Stimulated activated CD4-positive, alpha-beta T cell treated with anti-CD3 and anti-CD28 coated beads, Interleukin-12 subunit alpha, Interleukin-12 subunit beta, amount 100 ng/mL, for 24 hours (primary cell): ENCODE measurements at places on chromosomes 5 and 9.
A peak's percentile ranks its signal among the peaks of the same experiment; 100 is the strongest.

GRCh38 chr5:52150501-52150900 lies 637.2 kb upstream of the ITGA1 start:
- DNase-seq = no peak

- no peak for DNase-seq
Observed at GRCh38 chr9:68720656-68721313, 15.7 kb downstream of the PIP5K1B start.

- DNase-seq = no peak
Observed at GRCh38 chr9:110047955-110048402, 160.0 kb downstream of the C9orf152 start.

DNA sequence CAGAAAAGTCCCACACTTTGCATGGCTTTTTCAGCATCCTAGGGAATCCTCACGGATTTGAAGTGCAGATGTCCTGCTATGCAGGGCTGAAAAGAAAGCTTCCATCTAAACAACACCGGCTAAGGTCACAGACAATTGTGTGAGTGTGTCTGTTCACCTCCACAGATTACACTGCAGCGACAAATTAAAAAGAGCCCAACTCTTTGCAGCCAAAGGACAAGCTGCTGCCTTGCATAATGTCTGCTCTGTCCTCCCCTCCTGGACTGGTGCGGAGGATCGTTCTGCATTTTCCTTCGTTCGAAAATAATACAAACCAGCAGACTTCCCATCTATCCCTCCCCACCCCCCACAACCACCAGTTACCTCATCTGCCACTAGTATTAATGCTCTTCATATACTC lies 169.1 kb downstream of the MED27 start:
- DNase-seq = no peak

DNA sequence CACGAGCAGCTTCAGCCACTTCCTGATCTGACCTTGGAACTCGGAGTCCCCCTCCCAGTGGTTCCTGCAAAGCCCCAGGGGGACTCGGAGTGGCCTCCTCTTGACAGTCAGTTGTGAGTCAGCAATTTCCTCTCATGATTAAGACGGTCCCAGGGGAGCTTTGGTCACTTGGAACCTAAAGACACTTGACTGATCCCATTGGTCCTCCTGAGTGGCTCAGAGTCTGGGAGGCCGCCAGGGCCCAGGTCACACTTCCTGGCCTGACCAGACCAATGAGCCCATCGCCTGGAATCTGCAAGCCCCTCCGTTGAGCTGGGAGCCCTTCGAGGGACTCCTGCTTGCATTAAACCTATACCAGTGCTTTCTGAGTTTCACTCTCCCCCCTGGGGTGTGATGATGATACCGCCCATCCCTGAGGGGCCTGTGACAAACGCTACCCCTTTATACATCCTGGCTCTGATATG lies 29.1 kb downstream of the TSPAN17 start:
- no peak for DNase-seq

DNA sequence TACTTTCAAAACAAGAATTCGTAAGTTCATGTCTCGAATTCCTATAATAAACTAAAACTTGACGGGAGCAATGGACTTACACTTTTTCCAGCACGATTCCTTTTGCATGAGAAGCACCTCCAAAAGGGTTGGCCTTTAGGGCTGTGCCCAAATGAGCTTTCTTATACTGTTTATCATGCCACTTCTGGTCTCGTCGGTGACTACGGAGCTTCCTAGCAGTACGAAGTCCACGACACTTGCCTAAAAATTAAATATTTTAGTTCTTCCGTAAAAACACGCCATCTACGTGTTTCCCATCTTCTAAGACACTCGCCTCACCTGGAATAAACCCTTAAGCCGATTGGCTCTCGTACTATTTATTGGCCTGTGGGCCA lies 554 bp downstream of the RPS23 start:
- DNase-seq = no peak

DNA sequence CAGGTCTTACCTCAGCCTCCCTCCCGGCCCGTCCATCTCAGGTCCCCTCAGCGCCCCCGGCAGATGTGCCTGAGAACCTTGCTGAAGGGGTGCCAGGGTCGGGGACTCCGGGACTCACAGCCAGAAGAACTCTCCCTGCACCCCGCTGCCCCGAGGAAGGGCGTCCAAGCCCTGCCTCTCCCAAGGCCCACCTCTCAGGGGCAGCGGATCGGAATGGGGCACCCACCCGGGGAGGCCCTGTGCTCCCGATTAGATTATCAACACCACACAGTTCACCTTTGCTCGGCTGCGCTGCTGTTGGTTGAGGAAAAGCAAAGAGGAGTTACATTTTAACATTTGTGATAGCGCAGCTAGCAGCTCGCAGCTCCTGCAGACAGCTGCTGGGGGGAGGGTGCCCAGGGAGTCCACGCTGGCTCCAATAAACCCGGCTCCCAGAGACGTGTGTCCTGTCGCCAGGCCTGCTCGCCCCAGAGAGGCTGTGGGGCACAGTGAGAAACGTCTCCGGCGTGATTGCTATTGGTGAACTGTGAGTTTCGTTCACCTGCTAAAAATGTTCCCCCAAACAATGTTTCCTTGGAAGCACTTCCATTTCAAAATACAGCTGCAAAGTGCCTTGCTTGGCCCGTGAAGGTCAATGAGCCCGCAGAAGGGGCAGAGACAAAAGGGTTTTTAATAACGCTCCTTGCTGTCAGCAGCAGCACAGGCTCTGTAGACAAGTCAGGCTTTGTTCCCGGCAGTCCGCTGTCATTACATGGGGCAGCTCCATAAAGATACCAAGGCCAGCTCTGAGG lies 18.6 kb upstream of the SLC6A19 start:
- DNase-seq = no peak

DNA sequence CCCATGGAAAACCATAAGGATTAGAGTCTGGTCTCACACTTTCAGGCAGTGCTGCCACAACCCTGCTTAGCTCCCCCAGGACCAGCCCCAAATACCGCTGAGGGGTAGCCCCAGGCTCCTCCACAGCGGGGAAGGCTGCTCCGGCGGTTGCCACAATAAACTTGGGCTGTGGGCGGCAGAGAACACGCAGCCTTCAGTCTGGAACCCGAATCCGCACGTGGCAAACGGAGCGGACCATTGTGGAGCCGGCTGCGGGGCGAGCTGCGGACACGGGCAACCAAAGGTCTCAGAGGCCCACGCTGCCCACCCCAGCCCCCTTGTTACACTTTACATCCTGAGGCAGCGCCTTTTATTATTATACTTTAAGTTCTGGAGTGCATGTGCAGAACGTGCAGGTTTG lies 37.3 kb upstream of the C9orf72 start:
- no peak for DNase-seq

DNA sequence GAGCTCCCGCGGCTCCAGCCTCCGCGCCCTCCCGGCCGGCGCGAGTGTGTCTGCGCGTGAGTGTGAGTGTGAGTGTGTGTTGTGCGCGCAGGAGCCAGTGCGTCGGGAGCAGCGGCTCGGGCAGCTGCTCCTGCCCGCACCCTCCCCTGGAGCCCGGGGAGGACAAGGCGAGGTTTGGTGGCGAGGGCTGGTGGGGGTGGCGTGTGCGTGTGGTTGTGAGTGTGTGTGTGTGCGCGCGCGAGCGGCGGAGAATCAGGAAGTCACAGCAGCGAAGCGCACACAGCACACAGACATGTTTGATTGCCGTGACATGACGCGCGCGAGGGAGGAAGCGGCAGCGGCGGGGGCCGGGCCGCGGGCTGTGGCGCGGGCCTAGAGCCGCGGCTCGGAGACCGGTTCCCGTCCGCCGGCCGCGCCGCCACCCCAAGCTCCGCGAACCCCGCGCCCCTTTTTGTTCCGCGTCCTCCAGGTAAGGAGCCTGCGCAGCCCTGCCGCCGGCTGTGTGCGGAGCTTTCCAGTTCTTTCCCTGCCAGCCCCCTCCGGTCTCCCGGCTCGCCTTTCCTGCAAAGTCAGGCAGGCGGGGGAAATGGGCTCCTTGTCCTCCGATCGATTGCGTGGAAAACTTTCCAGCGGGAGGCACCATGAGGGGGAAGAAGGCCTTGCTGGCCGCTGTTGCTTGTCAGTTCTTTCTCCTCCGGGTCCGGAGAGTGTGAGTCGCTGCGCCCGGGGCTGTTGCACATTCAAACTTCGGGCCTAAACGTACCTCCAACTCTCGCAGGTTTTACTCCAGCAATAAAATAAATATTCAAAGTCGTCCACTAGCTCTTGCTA lies 2.4 kb downstream of the SMARCA2 start:
- peak; percentile 55 for DNase-seq

DNA sequence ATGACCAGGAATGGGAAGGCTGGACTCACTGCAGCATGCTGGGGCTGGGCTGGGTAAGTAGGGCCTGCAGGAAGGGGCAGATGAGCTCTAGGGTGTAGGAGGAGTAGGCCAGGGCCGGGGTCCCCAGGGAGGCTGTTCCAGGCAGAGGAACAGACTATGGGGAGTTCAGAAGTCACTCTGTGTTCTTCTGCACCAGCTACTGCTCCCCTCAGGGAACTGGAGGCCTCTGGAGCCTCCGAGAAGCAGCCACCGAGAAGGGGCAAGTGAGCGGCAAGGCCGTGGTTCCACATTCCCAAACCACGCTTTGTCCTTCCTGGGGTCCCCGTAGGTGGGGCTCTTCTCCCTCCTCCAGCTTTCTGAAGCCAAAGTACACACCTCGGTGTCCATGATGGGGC lies 8.4 kb upstream of the SLC2A6 start:
- no peak for DNase-seq

GRCh38 chr9:78280982-78281668 lies 15.8 kb upstream of the PSAT1 start:
- DNase-seq = no peak

GRCh38 chr5:74990194-74990593 lies 62.2 kb downstream of the GCNT4 start:
- DNase-seq = no peak

- no peak for DNase-seq
Observed at GRCh38 chr5:171852255-171852681, 66.7 kb downstream of the SMIM23 start.

GRCh38 chr9:94944626-94945025 lies 218.1 kb downstream of the AOPEP start:
- DNase-seq = no peak

DNA sequence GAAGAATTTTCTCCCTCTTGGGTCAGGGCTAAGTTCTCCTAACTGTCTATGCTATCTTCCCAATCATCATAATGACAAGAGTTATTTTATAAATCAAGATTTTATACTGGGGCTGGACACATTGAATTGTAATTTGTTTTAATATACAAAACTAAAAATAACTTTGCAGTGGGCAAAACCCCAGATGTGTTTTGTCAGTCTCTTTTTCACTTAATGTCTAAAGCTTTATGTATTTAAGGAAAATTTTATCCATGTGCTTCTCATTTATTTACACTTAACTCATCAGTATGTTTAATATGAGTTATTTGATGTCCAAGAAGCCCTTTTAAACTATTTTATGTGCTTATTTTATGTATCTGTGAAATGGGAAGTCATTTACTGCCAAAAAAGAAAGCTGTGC lies 362.8 kb upstream of the ADAMTSL1 start:
- DNase-seq = no peak

DNA sequence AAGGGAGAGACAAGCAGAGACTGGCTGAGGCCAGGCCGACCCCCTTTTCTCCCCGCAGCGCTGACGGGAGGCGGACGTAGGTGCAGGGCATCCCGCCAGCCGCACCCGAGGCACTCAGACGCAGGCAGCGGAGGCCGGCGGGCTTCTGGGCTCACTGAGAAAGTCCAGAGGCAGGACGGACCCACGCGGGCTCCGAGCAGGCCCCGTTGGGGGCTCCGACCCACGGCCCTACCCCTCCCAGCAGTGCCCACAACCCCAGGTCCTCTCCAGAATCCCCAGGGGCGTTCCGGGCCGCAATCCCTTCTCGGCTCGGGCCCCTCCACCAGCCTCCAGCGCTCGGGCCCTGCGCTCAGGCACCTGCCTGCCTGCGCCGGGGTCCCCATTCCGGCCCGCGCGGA lies 543 bp downstream of the MTMR12 start:
- peak; percentile 31 for DNase-seq

GRCh38 chr5:172163346-172163745 lies 24.7 kb downstream of the STK10 start:
- DNase-seq = no peak

DNA sequence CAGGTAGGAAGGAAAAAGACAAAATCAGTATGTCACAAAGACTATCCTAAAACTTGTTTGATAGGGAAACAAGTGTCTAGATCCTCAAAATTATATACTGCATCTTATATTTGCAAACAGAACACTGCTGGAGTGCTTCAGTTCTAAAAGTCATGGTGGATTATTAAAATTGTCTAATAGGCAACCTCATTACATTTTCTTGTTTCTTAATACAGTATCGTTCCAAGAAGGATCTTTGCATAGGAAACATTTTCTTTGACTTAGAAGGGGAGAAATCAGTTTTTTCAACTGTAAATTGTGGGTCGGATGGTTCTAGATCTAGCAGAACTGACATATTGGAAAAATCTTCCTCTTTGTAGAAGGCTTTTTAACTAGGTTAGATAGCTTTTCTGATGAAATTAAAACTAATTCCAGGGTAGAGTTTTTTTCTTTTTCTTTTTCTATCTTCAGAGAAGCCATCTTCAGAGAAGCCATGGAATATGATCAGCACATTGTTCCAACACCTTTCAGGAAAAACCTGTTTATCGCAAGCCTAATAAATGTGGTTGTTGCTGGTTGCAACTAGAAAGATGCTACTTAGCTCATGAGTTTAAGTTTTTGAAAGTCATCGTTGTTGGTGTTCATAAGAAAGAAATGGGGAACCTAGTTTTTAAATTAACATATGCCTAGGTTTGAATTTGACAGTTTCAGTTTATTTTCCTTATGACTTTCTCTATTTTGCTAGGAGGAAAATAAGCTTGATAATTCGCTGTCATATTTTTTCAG lies 7.4 kb downstream of the CPEB4 start:
- no peak for DNase-seq

DNA sequence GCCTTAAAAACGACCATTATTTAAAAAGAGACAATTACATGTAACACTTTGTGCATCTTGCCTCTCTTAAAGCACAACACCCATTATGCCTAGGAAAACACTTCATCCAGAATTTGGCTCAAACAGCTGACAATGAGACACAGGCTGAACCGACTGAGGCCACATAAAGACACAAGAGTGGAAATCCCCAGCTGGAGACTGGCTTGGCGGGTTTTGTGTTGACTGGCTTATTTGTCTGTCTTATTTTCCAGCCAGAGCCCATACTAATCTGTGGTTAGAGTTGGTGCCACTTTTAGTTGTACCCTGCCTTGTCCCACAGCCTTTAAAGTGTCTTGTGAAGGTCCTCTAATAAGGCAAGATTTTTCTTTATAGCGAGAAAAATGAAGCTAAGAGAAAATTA lies 21.2 kb downstream of the TRIM14 start:
- no peak for DNase-seq

DNA sequence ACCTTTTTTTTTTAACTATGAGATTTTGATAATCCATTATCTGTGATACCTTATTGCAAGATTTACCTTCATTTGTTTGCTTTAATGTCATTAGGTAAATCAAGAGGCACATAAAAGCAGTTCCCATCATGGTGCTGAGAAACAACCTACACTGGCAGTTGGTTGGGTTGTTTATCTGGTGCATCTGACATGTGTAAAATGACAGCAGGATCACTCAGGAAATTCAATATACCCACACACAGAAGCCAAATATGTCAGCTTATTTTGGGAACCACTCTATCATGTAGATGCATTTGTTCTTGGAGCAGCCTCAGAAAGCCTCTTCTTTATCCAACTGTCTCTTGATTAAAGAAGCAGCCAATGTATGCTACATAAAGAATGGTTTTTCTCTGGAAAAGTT lies 7.8 kb upstream of the CCDC192 start:
- no peak for DNase-seq
